ENCODE measurements at places on chromosomes 3 and 15. TPM values are rescaled to one million over a fixed set of nuclear protein-coding genes. Genes with fewer than 3 reads are reported as not detected.

- no peak for DNase-seq
These were observed 460.5 kb downstream of the ZNF385D start for GRCh38 chr3:21290557-21290956.

GRCh38 chr3:71152892-71153265, 430.6 kb downstream of the FOXP1 start:
- DNase-seq = no peak

- DNase-seq = no peak
These were observed 25.1 kb downstream of the ARHGAP31 start for GRCh38 chr3:119319311-119319710.

GRCh38 chr15:79067969-79068368, 22.6 kb downstream of the RASGRF1 start:
- DNase-seq = no peak

GRCh38 chr3:176293276-176293675, 904.0 kb downstream of the TBL1XR1 start:
- DNase-seq = no peak

Gene SLC38A3
- not detected for total RNA-seq

Gene TYRO3
- total RNA-seq = 13.8 TPM

Gene NLGN1
- 0.39 TPM for total RNA-seq

Data from RPMI7951 (cell line).